ENCODE measurements at places on chromosomes 3 and 15. TPM values are rescaled to one million over a fixed set of nuclear protein-coding genes. Genes with fewer than 3 reads are reported as not detected.

Gene EBLN2
- polyA plus RNA-seq: 1.4 TPM

Gene SLC6A1
- polyA plus RNA-seq: not detected

Gene CACNA2D3
- 0.03 TPM for polyA plus RNA-seq

Gene PRICKLE2
- 4.9 TPM for polyA plus RNA-seq

Gene CCR9
- polyA plus RNA-seq: not detected

Gene PLA2G4E
- not detected for polyA plus RNA-seq

Gene PPP2R3A
- polyA plus RNA-seq: 1.9 TPM

Gene PIGB
- polyA plus RNA-seq: 17.6 TPM

Gene ANKUB1
- polyA plus RNA-seq: not detected

Gene RPUSD2
- polyA plus RNA-seq: 9.6 TPM

Gene SPATA12
- 0.24 TPM for polyA plus RNA-seq

Gene INSYN1
- 1.9 TPM for polyA plus RNA-seq

Measured in A549 (cell line).